ENCODE measurements at places on chromosomes 3 and 15. TPM values are rescaled to one million over a fixed set of nuclear protein-coding genes. Genes with fewer than 3 reads are reported as not detected.

GRCh38 chr3:132652640-132653270, 6.9 kb downstream of the ACAD11 start:
- DNase-seq: peak; percentile 7

TXNRD3 gene
- not detected for polyA plus RNA-seq

DNA sequence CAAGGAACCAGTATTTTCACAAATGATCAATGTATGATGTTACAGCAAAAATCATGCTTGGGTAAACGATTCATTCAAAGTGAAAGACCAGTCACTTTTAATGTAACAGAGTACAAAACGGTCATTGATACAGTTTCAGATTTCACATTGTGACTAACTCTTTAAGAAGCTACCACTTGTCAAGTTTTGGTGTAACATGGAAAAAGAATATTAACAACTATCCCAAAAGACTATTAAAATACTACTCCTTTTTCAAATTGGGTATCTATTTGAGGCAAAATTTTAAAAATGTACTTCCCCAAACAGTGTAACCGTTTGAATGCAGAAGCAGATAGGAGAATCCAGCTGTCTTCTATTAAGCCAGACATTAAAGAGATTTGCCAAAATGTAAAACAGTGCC, 31.7 kb downstream of the AKAP13 start:
- DNase-seq: no peak

- DNase-seq: no peak
Measured at GRCh38 chr3:28836199-28836598, 444.7 kb upstream of the RBMS3 start.

DNA sequence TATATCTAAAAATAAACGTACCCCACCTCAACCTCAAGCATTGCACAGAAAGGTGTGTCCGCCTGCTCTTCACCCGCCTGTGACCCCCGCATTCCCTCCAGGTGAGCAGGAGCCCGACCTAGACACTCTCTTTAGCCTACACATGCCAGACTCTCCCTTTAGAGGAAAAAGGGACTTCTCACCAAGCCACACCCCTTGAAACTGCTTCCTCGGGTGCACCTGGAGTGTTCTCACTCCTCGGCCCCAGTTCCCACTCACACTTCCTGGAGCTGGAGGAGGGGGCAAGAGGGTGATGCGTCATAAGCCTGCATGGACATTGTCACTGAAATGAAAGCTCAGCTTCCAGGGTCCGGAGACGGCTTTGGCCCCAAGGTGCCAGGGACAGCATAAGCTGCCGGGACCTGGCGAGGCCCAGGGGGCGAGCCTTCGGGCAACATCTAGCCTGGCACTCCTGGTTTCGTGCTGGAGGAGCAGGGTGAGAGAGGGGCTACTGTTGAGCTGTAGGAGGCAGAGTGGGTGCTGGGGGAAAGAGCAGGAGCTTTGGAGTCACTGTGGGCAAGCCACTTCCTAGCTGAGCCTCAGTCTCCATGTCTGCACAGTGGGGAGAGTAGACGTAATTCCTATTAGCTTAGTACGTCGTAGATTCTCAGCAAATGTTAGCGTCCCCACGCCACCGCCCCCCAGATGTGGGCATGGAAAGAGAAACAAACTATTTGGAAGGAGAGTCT, 9.8 kb upstream of the MUC4 start:
- no peak for DNase-seq

GRCh38 chr3:101791778-101792177, 12.8 kb downstream of the NXPE3 start:
- DNase-seq: no peak

GRCh38 chr3:36455406-36455805, 75.1 kb downstream of the STAC start:
- DNase-seq: no peak

C3orf20 gene
- polyA plus RNA-seq: 0.11 TPM

- no peak for DNase-seq
Measured at GRCh38 chr15:82263350-82263749, 732 bp downstream of the SAXO2 start.

A4GNT gene
- polyA plus RNA-seq: not detected

DNA sequence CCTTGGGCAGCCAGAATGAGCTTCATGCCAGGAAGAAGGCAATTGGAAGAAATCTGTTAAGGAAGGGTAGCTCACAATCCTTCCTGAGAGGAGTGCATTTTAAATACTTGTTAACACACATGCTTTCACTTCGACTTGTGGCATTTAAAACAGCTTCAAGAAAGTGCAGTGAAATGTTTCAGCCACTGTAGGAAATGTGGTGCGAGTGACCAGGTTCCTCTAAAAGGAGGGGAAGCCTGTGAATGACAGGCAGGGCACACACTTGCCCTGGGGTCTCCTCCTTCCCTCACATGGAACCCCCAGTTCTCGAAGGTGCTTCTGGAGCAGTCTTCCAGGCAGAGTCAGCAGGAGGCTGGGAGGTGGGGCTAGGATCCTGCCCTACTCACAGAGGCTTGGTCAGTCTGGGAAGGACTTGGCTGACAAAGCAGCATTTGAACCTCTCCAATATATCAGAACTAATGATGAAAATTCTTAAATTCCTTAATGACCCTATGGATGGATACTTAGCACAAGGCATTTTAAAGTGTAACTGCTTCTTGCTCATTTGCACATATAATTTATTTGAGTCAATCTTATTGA, 358.6 kb downstream of the CHST2 start:
- no peak for DNase-seq

- no peak for DNase-seq
Measured at GRCh38 chr3:173745952-173746682, 348.6 kb downstream of the NLGN1 start.

GRCh38 chr3:125694761-125695294, 99.5 kb upstream of the OSBPL11 start:
- DNase-seq: no peak

DNA sequence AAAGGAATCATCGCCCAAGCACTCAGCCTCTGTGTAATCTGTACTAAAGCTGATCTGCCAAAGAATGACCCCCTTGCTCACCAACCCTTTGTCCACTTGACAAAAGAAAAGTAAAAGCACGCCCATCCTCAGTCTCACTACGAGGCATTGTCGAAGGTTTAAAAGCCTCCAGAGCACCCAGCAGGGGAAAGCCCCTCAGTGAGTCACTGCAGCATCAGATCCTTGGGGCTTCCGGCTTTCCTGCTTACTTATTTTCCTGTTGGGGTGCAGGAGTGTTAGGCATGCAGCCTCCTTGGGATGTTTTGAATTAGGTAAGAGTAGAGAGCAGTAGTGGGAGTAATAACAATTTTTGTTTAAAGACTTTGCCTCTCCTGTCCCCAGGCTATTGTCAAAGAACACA, 216.1 kb downstream of the MTHFS start:
- no peak for DNase-seq

- no peak for DNase-seq
Measured at GRCh38 chr3:121836064-121836463, 1.1 kb downstream of the EAF2 start.

ITGA11 gene
- 4.2 TPM for polyA plus RNA-seq

- DNase-seq: no peak
Measured at GRCh38 chr3:134918441-134918840, 123.4 kb downstream of the EPHB1 start.

DNA sequence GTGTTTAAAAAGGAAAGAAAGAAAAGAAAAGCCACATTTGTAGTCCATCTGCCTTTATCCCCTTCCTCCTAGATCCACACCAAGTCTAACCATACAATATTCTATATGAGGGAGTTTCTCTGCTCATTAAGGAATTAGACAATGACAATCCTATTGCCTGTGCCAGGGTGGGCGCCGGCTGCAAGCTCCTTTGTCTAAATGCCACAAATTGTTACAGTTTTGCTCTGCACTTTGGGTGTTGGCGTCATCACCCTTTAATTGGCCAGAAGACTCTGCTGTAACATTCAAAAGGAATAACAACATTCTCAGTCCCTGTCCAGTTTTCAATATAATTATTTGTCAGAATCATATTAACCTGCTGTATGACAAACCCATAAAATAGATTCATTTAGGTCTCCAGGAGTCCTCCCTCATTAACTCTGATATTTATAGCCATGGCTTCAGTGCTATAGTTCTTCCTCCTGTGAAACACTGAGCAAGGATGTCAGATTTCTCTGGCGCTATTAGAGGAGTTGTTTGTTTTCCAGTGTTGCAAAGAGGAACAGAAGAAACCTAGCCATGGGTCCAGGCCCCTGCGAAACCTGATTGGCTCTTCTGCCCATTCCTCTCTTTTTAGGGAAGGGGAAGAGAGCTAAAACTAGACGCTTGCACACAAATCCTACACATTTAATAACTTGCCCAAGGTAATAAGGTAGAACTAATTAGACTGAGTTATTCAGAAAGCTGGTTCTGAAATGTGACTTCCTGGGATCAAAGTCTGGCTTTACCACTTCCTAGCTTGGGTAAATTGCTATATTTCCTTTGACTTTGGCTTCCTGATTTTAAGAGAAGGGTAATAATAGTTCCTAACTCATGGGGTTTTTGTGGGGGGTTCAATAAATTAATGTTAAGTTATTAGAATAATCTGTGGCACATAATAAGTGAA, 112.4 kb downstream of the CD47 start:
- DNase-seq: no peak

SYNPR gene
- polyA plus RNA-seq: not detected

FEZF2 gene
- not detected for polyA plus RNA-seq

AQP9 gene
- polyA plus RNA-seq: 0.25 TPM

DNA sequence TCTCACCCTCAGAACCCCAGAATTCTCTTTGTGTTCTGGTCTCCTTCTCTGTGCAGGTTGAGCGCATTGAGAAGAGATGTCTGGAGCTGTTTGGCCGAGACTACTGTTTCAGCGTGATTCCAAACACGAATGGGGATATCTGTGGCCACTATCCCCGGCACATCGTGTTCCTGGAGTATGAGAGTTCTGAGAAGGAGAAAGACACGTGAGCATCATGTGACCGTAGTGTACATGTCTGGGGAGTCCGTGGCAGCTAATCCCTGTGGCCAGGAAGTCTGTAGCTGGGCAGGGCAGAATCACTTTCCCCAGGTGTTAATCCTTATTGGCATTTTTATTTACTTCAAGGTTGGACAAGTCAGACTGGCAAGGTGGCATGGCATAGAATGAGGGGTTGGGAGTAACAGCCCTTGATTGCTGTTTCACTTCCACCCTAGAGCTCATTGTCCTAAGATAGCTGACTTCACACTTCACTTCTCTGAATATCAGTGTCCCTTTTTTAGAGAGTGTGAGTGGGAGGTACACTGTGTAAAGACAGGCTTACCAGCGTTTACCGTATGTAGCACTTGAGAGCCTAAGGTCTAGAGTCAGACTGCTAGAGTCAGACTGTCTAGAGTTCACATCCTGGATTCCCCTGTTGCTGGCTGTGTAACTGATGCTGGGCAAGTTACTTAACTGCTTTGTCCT, 4.4 kb downstream of the MTMR14 start:
- DNase-seq: no peak

- peak; percentile 4 for DNase-seq
Measured at GRCh38 chr15:50247819-50248655, 17.5 kb downstream of the HDC start.

GRCh38 chr15:52309154-52309548, 13.5 kb upstream of the MYO5C start:
- no peak for DNase-seq

Measured in muscle of arm (tissue), 14 donors.